ENCODE measurements at places on chromosomes 3 and 15.

DNA sequence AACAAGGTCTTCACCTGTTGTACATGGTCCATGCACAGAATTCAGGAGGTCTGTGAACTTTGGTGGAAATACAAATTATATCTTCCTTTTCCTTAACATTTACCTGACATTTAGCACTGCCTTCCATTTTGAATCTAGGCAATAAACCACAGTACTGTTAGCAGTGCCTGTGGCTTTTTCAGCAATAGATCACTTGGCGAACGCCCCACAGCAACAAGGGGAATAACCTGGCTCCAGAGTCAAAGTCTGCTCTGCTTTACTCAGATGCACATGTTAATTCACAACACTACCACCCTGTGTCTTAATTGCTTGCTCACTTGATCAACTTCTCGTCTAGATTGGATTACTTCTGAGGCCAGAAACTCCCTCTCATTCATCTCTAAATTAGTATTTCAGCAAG is 414.6 kb upstream of the PROK2 start:
- DNase-seq = no peak

GRCh38 chr3:33750211-33750548 is 32.1 kb upstream of the CLASP2 start:
- peak; percentile 12 for DNase-seq

GRCh38 chr3:189467451-189467850 is 163.7 kb upstream of the TP63 start:
- no peak for DNase-seq

DNA sequence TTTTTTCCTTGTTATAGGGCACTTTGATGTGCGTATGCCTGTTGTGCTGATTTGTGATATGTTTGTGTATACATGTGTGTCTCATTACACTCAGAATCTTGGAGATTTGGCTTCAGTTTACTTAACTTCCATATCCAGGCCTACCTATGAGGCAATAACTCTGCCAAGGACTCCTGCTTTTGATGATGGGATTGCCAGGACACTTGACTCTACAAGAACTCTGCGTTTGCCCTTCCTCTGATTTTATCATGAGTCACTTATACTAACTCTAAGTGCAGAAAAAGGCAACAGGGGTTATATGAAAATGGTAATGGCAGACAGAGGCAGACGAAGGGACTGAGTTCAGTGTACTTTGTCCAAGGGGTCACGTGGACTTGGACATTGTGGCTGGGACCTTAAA is 33.6 kb downstream of the MCTP2 start:
- no peak for DNase-seq

DNA sequence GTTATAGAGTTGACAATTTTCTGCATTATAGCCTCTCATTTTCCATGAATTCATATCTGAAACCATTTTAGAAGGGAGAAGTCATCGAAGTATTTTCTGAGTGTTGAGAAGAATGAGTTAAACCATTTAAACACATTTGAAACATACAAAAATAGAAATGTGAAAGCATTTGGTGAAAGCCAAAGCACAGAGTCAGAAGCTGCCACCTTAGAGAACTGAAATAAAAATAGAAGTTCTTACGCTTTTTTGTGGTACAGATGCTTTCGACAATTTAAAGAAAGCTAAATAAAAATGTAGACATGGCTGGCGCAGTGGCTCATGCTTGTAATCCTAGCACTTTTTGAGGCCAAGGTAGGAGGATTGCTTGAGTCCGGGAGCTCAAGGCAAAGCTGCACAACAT is 9.0 kb downstream of the FANCD2OS start:
- DNase-seq = no peak

DNA sequence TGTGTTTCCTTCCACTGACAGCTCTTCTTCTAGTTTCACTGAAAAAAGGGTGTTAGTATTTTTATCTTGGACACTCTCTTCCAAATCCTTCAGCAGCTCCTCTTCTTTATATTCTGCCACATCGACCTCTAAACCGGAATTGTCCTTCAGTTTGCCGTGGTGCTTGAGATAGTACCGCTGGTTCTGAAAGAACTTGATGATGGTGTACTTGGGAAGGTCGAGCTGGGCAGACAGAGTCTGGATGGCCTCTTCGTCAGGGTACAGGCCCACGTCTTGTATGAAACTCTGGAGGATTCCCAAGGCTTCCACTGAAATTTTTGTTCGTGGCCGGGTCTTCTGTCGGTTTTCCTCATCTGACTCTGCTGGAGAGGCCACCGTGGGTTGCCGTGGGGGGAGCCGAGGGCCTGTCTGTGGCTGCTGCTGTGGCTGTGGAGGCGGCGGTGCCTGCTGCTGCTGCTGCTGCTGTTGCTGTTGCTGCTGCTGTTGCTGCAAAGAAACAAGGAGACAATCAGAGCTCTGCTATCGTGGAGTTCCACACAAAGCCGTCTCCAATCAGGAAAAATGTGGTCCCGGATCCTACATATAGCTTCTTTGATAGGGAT is 75.8 kb downstream of the SATB1 start:
- DNase-seq = no peak
